ENCODE measurements at places on chromosomes 2 and 18.

- DNase-seq: no peak
Measured at GRCh38 chr2:234422273-234422732, 74.6 kb downstream of the ARL4C start.

DNA sequence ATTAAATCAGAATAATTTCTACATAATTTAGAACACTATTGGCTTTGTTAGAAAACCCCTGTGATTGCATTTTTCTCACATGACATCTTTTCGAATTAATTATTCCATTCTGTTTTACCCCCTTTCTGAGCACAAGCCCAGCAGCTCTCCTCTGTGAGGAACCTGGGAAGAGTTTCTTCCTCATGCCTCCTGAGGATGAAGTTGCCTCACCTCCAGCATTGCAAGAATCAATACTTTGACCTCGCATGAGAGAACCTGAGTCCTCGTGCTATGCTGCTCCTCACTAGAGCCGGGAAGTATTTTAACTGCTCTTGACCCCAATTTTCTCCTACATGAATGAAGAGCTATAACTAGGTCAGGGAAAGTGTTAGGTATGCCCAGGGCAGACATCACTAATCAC lies 77.1 kb upstream of the RAPH1 start:
- DNase-seq: no peak

GRCh38 chr2:219634951-219635751 lies 7.7 kb downstream of the SLC4A3 start:
- DNase-seq: no peak

- no peak for DNase-seq
Measured at GRCh38 chr2:157900203-157900602, 24.1 kb upstream of the ACVR1 start.

- no peak for DNase-seq
Measured at GRCh38 chr2:103445347-103445746, 683.5 kb downstream of the TMEM182 start.

- DNase-seq: no peak
Measured at GRCh38 chr2:227347117-227347516, 22.1 kb downstream of the MFF start.

GRCh38 chr2:240921311-240921994 lies 15.3 kb downstream of the CROCC2 start:
- no peak for DNase-seq

GRCh38 chr2:174667250-174667860 lies 69.8 kb upstream of the WIPF1 start:
- DNase-seq: no peak

DNA sequence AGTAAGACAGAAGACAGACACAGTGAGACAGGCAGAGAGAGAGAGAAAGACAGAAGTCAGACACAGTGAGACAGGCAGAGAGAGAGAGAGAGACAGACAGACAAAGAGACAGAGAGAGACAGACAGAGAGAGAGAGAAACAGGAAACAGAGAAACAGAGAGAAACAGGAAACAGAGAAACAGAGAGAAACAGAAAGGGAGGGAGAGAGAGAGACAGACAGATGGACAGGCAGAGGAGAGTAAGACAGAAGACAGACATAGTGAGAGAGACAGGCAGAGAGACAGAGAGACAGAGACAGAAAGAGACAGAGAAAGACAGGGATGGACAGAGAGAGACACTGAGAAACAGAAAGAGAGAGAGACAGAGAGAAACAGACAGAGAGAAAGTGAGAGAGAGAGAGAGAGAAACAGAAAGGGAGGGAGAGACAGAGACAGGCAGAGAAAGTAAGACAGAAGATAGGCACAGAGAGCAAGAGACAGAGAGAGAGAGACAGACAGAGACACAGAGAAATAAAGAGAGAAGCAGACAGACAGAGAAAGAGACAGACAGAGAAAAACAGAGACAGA lies 109.3 kb upstream of the ANKRD30BL start:
- no peak for DNase-seq

DNA sequence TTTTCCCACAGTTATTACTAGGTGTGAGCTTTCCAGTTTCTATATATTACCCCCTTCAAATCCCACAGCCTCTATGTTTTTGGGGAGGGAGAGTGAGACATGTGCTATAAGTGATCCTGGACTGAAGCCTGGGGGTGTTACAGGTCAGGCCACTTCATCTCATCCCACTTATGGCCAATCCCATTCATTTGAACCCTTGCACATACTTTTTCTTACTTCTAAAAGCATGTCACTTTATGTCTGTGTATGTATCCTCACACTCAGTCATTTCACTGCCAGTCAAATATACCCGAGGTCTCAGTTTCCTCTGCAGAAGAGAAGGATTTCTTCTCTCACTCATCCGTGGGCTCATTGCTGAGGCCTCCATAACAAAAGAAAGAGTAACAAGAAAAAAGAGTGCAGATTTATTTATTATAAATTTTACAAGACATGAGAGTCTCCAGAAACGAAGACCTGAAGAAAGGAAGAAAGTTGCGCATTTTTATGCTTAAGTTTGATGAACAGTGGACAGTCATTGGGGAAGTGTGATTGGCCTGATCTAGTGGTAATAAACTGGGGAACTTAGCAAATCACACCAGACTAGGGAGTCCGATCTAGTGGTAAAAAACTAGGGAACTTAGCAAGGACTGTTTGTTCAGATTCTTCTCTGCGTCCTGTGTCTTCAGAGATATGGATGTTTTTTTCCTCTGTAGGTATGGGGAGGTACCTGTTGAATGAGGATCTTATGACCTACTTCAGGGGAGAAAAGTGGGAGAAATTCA lies 52.1 kb downstream of the ICOS start:
- no peak for DNase-seq

GRCh38 chr2:173101687-173102086 lies 26.0 kb downstream of the MAP3K20 start:
- no peak for DNase-seq

DNA sequence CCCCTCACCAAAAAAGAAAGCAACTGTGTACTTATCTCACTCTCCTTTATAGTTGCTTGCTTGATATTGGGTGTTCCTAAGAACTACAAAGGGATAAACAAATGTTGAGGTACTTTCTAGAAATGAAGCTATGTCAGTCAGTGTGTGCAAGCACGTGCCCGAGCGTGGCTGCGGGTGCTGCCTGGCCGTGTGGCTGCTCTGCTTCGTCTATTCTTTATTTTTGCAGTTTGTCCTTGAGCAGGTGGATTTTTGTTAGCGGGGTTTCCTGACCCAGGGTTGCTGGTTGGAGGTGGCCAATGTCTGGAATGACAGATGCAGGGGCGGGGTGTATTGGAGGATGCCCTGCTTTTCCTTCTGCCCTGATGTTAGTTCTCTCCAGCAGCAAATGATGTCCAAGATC lies 62.6 kb downstream of the ACOXL start:
- DNase-seq: no peak

DNA sequence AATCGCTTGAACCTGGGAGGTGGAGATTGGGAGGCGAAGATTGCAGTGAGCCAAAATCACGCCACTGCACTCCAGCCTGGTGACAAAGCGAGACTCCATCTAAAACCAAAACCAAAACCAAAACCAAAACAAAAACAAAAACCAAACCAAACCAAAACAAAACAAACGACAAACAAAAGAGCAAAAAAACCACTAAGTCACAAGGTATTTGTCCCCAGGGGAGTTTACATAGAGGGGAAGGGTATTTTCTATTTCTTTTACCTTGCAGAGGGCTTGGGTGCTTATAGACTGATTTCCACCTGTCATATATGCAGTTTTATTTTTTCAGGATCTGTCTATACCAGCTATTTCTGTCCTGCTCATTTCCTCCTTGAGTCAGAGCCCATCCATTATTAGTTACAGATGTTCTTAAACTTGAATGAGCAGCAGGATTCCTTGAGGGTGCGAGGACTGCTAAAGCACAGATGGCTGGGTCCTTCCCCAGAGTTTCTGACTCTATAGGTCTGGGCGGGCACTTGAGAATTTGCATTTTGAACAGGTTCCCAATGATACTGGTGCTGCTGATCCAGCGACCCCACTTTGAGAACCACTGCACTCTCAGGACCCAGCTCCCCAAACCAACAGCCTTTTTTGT lies 102.2 kb upstream of the UXS1 start:
- no peak for DNase-seq

DNA sequence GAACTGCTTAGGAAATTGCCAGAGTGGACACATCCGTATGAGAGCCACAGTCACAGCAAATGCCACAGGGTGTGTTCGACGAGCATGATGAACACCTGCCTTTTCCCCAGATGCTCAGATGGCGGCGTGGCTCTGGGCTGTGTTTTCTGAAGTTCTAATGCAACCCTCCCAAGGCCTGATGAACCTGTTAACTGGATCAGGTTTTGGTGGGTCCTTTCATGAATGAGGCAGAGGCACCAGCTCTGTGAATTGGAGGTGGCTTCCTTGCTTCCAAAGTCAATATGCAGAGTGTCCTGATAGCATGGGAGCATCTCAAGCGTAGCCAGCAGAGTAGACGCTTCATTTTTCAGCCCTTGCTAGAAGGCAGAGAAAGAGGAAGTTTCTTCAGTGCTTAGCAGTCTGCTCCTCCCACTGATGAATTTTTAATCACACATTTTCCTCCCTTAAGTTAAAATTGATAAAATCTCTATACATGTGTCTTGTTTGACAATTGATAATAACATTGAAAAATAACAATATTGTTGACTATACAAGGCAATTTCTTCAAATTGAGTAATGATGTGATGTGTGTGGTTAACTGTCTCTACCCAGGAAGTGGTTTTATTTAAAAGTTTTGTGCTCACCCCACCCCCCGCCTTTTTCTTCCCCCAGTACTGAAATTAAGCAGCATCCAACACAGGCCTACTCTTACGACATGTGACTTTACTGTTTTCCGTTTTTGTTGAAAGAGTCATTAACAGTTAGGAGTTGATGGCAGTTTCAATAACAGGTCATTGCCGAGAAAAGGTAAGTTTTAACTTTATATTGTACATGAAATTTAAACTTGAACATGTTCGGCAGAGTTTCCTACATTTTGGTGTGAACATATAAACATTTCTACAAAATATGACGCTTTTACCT lies at the start of gene ARHGAP15:
Gene ARHGAP15 (plus strand): TSS at position 739 of the 900 bp plus-strand sequence.
- DNase-seq: peak; percentile 18

GRCh38 chr2:20573620-20574422 lies 77.1 kb downstream of the HS1BP3 start:
- no peak for DNase-seq

DNA sequence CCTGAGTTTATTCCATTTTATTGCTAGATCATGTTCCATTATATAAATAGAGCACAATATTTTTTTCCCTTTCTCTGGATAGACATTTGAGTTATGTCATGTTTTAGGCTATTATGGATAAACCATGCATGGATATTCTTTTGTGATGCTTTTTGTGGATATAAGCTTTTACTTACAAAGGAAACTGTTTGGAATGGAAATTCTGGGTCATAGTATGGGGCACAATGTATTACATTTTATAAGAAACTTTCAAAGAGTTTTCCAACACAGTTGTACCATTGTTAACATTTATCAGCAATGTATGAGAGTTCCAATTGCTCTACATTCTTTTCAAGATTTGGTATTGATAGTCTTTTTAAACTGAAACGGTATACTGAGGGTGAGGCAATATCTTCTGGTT lies 749.4 kb downstream of the SOCS6 start:
- no peak for DNase-seq

DNA sequence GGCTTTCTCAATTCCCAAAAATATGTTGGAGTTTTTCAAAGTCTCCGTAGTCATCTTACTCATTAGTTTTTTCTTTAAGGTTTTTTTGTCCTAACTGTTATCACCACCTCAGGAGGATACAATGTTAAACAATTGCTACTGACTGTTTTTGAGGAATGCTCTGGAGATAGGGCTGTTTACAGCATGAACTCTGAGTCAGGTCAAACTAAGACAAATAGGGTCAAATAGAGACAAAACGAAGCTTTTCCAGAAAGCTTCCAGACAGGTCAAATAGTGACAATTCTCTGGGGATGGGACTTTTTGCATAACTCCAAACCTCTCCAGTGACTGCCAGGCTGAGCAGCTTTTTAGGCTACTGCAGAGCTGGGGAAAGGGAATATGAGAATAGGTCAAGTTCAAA lies 15.2 kb upstream of the DIPK1C start:
- DNase-seq: no peak

- DNase-seq: no peak
Measured at GRCh38 chr2:20381457-20381856, 30.8 kb upstream of the PUM2 start.

DNA sequence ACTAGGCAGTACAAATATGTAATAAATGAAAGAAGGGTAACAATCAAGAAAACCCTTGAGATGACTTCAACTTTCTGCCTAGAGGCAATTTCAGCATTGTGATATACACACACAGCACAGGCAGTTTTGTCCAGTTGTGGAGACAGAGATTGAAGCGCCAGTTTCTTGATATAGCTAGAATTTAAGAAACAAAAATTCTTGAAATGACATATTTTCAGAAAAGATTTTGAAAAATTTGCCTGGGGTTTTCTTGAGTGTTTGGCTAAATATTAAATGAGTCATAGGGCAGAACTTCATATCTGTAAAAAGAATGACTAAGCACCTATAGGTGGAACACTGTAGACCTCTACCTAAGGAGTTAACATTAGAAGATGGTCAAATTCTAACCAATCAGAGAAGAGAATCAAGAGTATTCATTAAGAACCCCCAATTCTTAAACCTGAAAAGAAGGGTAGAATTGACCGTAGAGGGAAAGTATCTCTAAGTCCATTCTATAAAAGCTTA lies 1266.8 kb upstream of the TMEFF2 start:
- no peak for DNase-seq

DNA sequence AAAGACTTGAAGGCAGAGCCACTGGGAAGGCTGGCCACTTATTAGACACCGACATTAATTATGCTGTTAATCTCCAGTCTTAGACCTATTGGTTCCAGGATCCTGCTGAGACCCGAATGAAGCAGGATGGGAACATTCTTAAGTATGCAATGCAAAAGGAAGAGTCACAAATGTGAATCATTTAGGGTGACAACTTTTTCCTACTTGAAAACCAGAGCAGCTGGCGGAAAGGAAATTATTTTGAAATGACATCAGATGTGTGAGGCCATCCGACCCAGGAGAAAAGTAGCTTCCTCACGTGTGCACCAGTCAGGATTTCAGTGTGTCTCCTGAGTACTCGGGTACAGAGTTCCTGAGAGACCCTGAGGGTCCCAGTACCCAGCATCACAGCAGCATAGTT lies 222.9 kb upstream of the NCKAP5 start:
- DNase-seq: no peak

DNA sequence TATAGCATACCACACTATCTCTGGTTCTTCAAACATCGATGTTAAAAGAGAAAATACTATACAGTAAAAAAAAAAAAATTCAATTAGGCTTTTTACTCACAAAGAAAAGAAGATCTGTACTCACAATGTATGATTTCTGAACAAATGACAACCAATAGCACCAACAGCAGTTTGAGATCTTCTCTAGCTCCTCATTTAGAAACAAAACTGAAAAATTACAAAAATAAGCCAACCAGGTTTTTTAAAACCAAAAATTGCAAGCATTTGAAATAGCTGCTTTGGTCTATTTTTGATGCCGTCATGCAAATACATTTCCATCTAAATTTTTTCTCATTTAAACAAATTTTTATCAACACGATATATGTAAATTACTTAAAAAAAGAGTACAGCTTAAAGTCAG lies 34.3 kb upstream of the RALBP1 start:
- no peak for DNase-seq

GRCh38 chr2:18153741-18154140 lies 275.3 kb downstream of the KCNS3 start:
- DNase-seq: no peak
